ENCODE measurements at places on chromosomes 2 and 18.

GRCh38 chr2:26838121-26838906, 9.6 kb upstream of the DPYSL5 start:
- DNase-seq, result no peak

DNA sequence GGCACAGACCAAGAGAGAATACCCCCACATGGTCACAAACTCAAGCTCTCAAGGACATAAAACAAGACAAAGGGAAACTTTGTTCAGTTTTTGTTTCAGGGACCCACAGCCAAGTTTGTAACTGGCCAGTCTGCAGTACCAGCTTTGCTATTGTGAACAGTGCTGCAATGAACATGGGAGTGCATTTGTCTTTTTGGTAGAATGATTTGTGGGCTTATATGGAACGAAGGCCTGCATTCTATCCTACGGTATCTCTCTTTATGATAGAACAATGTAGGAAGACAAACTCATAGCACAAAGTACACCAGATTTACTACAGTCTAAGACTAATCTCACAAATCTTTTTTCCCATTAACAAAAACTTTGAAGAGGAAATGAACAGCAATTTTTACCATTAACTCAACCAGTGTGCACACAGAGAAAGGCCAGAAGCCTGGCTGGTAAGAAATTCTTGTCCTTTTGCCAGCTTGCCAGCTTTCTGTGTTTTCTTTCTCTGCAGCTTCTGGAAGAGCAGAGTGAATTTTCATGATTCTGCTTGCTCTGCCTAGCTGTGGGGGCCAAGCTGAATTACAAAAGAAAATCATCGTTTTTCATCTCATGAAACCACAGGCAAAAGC, 37.1 kb upstream of the FEZ2 start:
- no peak for DNase-seq

DNA sequence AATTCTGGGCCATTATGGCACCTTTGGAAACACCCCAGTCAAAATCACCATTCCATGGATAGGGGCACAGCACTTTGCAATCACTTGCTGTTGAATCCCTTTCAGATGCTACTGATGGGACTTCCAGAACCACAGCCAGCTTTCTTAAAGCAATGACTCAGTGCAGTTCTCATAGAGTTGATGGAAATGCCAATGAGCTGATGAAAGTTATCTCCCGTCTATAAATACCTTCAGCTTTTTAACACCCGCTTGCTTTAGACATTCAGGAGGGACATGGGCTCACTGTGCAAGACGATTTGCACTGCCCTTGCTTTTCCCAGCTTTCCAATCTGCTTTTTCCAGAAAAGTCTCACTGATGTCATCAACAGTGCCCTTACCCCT, 66.7 kb upstream of the RPL31 start:
- no peak for DNase-seq

DNA sequence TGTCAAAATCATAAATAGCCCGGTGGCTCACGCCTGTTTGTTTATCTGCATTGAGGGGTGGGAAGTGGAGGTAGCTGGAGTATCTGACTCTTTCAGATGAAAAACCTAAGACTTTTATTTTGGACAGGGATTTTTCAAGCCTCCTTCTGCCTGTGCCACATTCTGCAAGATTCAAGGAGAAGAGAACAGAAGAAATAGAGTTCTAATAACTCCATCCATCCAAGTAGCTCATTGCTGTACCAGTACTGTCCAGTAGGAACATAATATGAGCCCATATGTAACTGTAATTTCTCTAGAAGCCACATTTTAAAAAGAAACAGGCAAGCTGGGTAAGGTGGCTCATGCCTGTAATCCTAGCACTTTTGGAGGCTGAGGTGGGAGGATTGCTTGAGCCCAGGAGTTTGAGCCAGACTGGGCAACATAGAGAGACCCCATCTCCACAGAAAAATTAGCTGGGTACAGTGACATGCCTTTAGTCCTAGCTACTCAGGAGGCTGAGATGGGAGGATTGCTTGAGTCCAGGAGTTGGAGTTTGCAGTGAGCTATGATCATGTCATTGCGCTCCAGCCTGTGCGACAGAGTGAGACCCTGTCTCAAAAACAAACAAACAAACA, 35.4 kb upstream of the NT5DC4 start:
- no peak for DNase-seq

GRCh38 chr2:183607995-183608394, 483.8 kb downstream of the NUP35 start:
- no peak for DNase-seq

DNA sequence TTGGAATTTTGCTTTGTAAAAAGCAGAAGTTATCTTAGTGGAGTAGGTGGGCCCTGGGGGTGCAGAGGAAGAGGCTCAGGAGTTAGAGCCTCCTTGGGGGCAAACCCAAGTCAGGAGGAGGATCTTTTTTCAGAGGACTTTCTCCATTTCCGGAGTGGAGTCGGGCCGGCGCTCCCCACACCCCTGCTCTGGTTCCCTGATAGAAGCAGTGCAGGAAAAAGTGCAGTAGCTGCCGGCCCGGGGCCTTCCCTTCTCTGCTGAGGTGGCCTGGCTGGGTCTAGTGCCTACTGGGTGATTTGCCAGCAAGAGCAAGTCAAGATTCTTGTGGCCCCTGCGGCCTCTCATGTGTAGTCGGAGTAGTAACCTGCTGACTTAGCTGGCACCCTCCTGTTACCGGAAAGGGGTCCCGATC, 124.2 kb upstream of the HS6ST1 start:
- DNase-seq, result no peak

DNA sequence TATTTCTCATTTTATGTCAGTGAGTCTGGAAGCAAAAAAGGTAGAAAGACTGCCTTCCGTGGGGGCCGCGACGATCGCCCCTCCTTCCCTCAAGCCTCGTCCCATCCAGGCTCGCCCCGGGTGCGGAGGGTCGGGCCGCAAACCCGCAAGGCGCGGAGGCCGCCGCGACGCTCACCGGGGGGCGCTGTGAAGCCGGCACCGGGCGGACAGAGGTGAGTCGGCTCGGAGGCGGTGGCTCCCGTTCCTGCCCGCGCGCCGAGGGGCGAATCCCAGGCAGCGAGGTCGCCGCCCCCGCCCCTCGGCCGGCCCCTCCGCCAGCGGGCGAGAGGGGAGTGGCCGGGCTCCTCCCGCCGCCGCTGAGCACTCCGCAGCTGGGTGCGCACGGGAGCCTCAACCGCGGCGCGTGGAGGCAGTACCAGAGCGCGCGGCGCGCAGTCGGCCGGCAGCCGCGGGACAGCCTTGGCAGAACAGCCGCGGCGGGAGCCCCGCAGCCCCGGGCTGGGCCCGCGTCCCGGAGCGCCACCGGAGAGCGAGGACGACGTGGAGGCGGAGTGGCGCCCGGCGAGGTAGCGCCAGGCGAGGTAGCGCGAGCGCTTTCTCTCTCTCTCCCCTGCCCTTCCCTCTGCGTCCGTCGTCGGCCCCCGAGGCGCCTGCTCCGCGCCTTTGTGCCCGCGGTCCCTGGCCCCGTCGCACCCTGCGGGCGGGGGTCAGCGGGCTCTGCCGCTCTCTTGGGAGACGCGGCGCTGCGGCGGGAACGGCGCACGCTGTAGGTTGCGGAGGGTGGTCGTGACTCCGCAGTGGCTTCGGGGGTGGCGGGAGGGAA, at the start of gene MYO1B:
TSS of gene MYO1B (plus strand) at position 359 of the 823 bp plus-strand sequence. CDS start 31,492 bp downstream, outside the sequence.
- DNase-seq, result no peak

- no peak for DNase-seq
Measured at GRCh38 chr2:183665425-183665824, 541.2 kb downstream of the NUP35 start.

DNA sequence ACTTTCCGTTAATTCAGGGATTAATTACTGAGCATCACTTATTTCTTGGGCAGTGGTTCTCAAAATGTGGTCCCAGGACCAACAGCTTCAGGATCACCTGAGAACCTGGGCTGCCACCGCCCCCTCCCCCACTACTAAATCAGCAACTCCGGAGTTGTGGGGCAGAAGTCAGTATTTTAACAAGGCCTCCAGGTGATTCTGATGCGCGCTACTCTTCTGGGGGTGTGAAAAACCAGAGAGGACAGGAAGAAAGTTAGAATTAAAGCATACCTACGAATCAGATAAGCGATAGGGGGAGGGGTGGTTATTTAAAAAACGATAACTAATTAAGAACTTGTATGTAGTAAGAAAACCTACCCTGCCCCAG, 319 bp downstream of the ZSCAN30 start:
- DNase-seq, result no peak

Data from right renal cortex interstitium (tissue), 3 donors.